ENCODE measurements at places on chromosomes 13 and 19.

- DNase-seq: no peak
Observed at GRCh38 chr19:17949956-17950309, 17.0 kb upstream of the KCNN1 start.

- peak; percentile 18 for DNase-seq
Observed at GRCh38 chr13:108269601-108270328, at the start of gene TNFSF13B. TNFSF13B (plus strand) TSS chr13:108269718; CDS start chr13:108269896, 178 bp downstream.

DNA sequence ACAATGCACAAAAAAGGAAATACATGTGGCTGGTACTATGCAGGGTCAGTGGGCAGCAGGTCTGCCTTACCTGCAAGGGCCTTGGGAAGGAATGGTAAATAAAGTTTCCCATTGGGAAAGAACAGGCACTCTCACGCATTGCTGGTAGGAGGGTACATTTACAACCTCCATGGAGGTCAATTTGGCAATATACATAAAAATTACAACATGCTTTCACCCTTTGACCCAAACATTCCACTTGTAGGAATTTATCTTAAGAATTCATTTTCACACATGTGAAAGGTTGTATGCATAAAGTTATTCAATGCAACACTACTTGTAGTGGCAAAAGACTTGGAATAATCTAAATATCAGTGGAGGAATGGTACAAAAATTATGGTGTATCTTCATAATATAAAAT, 216.4 kb downstream of the DLEU7 start:
- no peak for DNase-seq

DNA sequence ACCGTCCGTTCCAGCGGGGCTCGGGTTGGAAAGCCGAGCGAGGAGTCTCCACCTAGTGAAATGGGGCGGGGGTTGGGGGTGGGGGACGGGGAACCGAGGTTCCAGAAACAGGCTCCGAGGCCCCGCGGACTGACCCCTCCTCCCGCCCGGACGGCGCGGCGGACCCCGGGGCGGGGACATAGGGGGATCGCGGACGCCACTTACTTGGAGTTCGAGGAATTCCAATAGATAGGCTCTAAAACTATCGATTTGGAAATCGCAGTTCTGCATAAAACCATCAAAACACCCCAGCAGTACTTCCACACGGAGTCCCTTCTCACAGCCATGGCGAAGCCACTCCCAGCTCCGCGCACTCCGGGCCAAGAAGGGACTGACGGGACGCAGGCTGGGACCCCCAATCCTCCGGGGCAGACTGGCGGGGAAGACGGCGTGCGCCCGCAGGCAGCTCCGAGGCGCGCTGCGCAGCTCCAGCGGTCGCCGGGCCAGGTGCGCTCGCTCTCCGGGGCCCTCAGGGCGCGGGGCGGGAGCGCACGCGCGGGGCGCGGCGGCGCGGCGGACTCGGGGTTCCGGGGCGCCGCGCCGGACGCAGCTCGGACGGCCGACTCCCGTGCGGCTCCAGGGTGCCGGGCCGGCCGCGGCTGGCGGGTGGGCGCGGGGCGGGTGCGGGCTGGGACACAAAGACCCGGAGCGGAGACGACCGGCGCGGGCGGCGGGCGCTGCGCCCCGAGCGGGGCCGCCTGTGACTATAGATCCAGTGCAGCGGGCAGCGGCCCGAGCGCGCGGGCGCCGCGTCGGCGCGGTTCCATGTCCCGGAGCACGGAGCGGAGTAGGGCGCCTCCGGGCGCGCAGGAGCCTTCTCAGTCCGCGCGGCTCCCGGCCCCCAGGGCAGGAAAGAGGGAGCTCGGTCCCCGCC, 567 bp downstream of the EFNB2 start:
- DNase-seq: peak; percentile 36

DNA sequence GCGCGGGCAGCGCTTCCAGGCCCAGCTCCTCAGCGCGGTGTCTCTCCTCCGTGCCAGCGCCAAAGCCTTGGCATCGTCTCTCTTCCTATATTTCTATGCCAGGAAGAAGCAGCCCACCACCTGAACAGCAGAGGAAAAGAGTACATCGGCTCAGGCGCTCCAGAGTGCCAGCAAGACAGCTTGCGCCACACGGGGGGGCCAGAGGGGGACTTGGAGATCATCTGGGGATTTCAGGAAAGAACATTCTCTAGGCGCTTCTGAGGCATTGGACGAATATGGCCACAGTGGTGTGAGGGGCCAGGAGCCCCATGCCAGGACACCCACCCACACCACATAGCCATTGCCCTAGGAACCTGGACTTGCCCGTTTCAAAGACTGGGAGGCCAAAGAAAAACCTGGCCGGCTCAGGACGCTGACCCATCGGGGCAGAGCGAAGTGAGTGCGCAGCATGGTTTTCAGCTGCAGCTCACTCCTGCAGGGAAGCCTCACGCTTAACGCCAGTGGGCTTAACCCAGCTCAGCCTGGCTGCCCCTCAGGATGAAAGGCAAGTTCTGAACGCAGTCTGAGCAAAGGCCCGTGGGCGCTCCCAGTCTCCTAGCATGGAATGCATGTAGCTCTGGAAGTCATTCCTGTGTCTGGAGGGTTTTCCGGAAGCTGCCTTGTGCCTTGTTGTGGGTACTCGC, 62.1 kb downstream of the GGACT start:
- DNase-seq: no peak

DNA sequence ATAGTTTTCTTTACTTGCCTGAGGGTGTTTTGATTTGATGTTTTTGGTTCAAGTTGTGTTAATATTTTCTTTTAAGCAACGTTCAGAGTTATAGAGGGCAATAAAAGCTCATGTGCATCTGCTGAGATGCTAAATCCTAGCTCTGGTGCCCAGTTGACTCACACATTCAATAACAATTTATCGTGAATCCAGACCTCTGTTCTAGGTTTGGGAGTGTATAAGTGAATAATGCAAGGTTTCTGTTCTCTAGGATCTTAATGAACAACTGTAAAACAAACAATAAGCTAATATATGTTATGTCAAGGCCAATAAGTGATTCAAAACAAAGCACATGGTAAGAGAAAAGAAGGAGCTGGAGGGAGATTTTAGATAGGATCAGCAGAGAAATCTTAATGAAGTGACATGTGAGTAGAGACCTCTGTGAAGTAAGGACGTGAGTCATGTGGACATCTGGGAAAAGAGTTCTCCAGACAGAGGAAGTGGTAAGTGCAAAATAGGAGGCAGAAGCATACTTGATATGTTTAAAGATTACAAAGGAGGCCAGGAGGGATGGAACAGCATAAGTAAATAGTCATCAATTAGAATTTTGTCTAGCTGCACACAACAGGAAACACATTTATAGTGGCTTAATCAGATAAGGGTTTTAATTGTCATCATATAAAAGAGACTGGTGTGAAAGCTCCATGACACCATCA, 278.5 kb upstream of the HTR2A start:
- peak; percentile 25 for DNase-seq

GRCh38 chr19:18966307-18966706, 25.3 kb upstream of the HOMER3 start:
- no peak for DNase-seq

DNA sequence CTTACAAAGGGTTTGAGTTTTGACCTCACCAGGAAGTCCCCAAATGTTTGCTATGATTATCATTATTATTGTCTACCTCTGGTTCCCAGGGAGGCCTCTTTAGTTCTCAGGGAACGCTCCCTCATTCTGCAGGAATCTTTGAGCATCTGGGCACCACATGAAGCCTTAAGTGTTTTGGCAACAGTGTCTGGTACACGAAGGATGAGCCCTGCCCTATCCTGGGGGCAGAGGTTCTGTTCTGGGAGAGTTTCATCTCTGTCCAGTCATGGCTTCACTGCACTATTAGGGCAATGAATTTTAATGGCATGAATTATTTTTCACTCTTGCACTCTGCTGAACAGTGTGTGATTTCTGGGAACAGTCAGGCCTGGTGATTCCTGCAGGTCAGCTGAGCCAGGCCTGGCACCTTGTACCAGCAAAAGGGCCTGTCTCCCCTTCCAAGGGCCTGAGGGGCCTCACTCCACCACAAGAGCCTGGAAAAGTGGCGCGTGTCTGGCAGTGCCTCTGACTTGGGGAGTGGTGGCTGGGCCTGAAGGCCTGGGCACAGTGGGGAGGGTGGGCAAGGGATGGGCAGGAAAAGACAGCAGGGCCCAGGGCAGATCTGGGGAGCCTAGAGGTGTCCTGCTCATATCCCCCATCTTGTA, 4.6 kb downstream of the FAM187B start:
- no peak for DNase-seq

DNA sequence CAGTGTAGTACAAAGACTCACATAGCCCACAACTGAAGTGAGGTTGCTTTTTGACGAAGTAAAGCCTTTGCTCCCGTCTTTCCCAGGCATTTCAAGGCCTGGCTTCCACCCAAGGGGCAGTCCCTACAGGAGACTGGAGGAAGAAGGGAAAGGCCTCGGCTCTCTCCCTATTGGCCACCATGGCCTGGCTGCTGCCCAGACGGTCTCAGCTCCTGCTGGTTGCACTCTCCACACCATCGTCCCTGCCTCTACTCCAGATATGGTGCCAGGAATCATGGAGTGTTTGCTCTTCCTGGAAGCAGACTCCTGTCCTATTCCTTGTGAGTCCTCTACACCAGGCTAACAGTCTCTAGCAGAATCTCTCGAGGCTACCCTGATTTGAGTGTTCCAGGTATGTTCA, 124.1 kb upstream of the UQCRFS1 start:
- peak; percentile 0 for DNase-seq

DNA sequence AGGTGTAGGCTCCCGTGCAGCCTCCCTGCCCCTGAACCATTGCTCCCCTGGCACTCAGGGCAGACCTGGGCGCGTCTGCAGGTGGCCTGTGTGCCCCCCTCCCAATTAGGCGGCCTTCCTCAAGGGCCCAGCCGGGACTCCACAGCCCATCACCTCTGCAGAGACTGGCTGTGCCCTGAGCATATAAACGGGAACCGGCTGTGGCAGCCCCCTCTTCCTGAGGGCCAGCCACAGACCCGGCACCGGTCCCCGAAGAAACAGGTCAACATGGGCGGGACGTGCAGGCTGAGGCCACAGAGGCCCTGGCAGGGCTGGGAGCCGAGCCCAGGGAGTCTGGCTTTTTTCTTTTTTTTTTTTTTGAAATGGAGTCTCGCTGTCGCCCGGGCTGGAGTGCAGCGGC, 12.0 kb downstream of the PIAS4 start:
- DNase-seq: no peak

DNA sequence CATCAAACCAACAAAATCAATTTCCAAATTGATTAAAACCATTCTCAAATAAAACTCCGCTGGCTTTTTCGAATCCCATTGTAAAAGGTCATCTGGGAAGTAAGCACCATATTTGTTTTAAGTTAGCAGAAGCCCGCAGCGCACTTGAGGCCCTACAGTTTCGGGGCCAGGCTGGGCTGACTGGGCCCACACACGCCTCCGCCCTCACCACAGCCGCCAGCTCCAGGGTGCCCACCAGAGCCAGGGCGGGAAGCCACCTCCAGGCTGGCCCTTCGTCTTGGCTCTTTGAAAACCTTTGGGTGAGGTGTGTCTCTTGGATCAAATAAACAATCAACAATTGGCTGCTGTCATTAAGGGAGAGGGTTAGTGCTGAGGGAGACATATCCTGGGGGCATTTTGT, 133.3 kb downstream of the SOX1 start:
- DNase-seq: no peak

DNA sequence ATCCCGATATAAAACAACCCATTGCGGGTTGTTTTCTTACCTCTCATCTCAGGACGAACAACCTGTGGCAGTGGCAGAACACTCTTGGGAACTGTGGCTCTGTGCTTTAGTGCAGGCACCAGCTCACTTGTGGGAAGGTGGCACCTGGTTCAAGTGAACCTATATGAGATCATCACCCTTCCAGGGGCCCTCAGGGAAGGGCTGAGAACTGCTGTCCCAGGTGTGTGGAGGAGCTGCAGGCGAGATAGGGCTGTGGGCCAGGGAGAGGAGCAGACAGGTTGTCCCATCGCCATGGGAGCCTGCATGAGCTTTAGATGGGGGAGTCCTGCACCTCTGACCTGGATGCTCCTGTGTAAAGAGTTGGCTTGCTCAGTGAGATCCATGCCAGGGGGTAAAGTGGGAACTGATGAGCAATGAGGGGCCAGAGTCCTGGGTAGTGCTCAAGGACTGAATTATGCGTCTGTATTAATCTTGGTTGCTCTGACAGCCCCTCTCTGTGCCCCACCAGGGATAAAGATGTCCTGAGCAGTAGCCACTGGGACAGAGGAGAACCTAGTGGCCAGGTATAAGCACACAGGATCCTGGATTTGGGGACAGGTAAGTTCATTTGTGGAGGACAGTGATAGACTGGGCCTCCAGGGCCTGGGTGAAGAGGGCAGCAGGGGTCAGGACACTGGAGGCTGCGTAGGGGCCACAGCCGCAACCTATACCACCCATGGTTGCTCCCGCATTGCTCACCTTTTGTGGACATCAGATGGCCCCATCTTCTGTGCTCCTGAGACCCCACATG, 8.7 kb downstream of the CEACAM4 start:
- DNase-seq: no peak

DNA sequence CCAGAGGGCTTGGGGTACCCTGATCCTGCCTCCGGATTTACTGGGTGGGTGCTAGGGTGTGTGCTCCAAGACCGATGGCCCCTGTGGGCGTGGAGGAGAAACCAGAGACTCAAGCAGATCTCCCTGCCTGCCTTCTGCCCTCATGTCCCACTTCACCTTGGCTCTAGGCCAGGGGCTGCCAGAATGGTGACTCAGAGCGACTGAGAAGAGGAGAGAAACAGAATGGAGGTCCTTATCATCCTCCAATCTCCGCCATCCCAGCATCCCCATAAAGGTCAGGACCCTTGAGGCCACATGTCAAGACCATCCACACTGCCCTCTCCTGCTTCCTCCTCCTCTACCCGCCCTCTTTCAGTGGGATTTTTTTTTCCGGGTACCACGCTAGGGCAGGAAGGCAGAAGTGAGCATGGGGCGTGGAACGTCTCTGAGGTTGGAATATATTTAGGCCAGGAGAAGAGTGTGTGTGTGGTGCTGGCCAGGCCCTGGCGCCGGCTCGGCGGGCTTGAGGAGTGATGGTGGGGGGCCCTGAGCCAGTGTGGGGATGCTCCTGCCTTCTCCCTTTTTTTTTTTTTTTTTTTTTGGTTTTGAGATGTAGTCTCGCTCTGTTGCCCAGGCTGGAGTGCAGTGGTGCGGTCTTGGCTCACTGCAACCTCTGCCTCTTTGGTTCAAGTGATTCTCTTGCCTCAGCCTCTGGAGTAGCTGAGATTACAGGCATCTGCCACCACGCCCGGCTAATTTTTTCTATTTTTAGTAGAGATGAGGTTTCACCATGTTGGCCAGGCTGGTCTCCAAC, 22.3 kb downstream of the IER2 start:
- peak; percentile 83 for DNase-seq

- peak; percentile 65 for DNase-seq
Observed at GRCh38 chr19:17778968-17779929, 15.7 kb upstream of the B3GNT3 start.

DNA sequence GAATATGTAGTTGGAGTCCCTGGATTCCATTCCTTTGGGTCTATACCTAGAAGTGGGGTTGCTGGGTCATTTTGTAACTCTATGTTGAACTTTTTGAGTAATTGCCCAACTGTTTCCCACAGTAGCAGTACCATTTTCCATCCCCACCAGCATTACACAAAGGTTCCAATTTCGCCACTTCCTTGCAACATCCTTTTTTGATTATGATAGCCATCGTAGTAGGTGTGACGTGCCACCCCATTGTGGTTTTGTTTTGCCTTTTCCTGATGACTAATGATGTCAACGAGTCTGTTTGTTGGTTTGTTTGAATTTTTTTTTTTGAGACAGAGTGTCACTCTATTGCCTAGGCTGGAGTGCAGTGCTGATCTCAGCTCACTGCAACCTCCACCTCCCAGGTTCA, 3.3 kb upstream of the PEX11G start:
- DNase-seq: no peak

GRCh38 chr13:40329781-40330485, 336.5 kb downstream of the FOXO1 start:
- DNase-seq: no peak

- no peak for DNase-seq
Observed at GRCh38 chr13:34038541-34039068, 220.7 kb downstream of the RFC3 start.

Data from AG08396 (cell line).